ENCODE measurements at places on chromosomes 12 and 14. TPM values are rescaled to one million over a fixed set of nuclear protein-coding genes. Genes with fewer than 3 reads are reported as not detected.

The C12orf50 gene
- not detected for total RNA-seq

The ADAM21 gene
- not detected for total RNA-seq

The DLK1 gene
- total RNA-seq = not detected

The ITGA5 gene
- total RNA-seq = not detected

The TMEM233 gene
- total RNA-seq = not detected

The LALBA gene
- total RNA-seq = not detected

The ZDHHC22 gene
- not detected for total RNA-seq

The SLCO1B1 gene
- not detected for total RNA-seq

The SLC6A12 gene
- not detected for total RNA-seq

The C12orf42 gene
- total RNA-seq = not detected

The XPOT gene
- total RNA-seq = 87.3 TPM

The BMAL2 gene
- not detected for total RNA-seq

DNA sequence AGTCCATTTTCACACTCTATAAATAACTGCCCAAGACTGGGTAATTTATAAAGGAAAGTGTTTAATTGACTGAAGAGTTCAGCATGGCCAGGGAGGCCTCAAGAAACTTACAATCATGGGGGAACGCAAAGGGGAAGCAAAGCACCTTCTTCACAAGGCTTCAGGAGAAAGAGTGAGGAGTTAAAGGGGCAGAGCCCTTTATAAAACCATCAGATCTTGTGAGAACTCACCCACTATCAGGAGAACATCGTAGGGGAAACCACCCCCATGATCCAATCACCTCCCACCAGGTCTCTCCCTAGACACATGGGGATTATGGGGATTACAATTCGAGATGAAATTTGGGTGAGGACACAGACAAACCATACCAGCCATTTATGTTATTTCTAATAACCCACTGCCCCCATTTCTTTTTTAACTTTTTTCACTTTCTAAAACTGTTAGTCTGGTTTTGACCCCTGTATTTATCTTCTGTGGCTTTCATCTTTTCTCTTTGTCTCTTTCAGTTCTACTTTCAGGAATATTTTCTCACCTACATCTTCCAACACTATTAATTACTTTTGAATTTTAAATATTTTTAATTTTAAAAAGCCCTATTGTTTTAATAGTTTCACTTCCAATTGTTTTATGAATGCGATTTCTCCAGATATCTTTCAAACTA is 44.5 kb downstream of the WDR89 start:
- H3K4me1 ChIP-seq = no peaks in the 10 kb centered on the region
- no peak overlapping the region for H3K27ac ChIP-seq
- peaks cover 26% of the 10 kb centered on the region for H3K36me3 ChIP-seq
- no peak overlapping the region for H3K4me3 ChIP-seq
- no peak for DNase-seq

DNA sequence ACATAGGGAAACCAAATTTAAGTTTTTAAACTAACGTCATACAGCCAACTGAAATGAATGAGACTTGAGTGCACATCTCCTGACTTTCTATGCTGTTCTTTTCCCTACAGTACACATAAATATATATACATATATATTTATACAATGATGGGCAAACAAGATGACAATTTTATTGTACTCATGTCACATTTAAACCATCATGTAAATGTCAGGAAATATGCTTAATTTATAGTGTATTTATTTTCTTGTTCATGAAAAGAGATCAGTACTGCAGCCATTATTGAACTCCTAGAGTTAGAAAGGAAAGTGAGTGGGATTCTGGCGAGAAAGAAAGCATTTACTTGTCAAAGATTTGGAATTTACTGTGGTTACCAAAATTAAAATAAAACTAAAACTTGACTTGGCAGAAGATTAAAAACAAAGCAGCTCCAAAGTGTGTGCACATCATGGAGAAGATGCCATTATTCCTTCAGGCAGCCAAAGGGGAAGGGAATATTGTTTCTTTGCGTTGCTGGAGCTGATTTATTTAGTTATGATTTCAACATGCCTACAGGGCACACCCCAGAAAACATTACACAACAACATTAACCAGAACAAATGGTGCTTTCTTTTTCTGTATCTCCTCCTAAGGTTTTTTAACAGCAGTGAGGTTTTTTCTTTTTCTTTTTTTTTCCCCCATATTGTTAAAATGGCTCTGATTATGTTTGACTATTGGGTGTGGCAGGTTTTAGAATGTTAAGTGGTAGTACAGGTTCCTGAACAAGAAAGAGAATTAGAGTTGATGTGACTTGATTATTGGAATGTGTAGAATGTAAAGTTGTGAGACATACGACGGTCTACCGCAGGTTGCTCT is 144.6 kb downstream of the RAD51B start:
- no peak overlapping the region for H3K27ac ChIP-seq
- peaks cover 21% of the 10 kb centered on the region for H3K4me1 ChIP-seq
- DNase-seq = no peak

DNA sequence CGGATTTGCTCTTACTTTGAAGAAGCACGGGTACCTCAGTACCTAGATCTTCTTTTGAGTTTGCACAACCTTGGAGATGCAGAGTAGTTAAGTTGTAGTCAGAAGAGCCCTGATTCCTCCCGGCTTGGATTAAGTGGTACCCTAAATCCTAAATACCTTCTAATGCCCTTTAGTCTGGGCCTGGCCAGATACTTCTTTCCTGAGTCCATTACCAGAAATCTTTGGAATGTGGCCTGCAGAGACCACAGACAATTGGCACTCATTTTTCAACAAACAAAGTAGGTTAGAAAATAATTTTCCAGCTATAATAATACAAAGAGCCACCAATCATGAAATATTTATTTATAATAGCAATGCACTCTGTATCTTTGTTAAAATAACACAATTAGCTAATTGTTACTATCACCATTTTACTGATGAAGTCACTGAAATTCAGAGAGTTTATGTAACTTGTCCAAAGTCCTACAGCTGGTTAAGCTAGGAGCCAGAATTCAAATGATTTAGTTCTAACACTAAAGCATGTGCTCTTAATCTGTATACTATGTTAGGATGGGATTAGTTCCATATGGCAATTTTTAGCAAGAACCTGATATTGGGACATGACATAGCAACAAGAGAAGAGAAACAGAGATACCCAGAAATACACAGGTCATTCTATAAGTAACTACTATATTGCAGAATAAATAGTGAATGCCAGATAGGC is 132.1 kb upstream of the PDZRN4 start:
- no peak overlapping the region for H3K4me3 ChIP-seq
- no peaks in the 10 kb centered on the region for H3K4me1 ChIP-seq
- no peak for DNase-seq

GRCh38 chr12:64993461-64993860 is 127.6 kb downstream of the WIF1 start:
- H3K36me3 ChIP-seq = no peaks in the 10 kb centered on the region
- H3K4me3 ChIP-seq = no peak overlapping the region
- no peaks in the 10 kb centered on the region for H3K4me1 ChIP-seq
- DNase-seq = no peak

- H3K27ac ChIP-seq = no peak overlapping the region
- no peaks in the 10 kb centered on the region for H3K27me3 ChIP-seq
- no peaks in the 10 kb centered on the region for H3K36me3 ChIP-seq
- H3K4me3 ChIP-seq = no peak overlapping the region
Observed at GRCh38 chr12:3225796-3226180, 148.6 kb downstream of the TSPAN9 start.

- no peaks in the 10 kb centered on the region for H3K27me3 ChIP-seq
- H3K36me3 ChIP-seq = no peaks in the 10 kb centered on the region
- no peaks in the 10 kb centered on the region for H3K4me1 ChIP-seq
- H3K4me3 ChIP-seq = no peak overlapping the region
- DNase-seq = no peak
Observed at GRCh38 chr12:103387385-103387784, 108.4 kb downstream of the C12orf42 start.

DNA sequence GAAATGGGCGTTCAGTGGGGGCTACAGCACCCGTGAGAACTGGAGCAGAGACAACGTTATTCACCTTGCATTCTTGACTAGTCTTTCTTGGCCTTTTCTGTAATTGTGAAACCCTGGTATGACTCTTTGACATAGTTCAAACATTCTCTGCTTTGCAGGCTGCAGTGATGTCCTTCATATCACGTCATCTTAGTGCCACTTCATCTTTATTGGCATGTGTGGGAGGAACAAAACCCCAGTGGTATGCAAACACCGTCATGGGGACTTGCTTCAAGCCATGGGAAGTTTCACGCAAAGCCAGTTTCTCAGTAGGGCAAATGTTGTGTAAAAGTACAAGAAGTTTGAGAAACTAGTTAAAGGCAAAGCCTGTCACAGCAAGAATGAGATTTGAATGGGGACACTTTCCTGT is 20.2 kb upstream of the DUSP16 start:
- peaks cover 3% of the 10 kb centered on the region for H3K4me1 ChIP-seq
- no peaks in the 10 kb centered on the region for H3K36me3 ChIP-seq
- no peak for DNase-seq
- no peak overlapping the region for H3K4me3 ChIP-seq
- H3K27ac ChIP-seq = no peak overlapping the region
- H3K27me3 ChIP-seq = no peaks in the 10 kb centered on the region

DNA sequence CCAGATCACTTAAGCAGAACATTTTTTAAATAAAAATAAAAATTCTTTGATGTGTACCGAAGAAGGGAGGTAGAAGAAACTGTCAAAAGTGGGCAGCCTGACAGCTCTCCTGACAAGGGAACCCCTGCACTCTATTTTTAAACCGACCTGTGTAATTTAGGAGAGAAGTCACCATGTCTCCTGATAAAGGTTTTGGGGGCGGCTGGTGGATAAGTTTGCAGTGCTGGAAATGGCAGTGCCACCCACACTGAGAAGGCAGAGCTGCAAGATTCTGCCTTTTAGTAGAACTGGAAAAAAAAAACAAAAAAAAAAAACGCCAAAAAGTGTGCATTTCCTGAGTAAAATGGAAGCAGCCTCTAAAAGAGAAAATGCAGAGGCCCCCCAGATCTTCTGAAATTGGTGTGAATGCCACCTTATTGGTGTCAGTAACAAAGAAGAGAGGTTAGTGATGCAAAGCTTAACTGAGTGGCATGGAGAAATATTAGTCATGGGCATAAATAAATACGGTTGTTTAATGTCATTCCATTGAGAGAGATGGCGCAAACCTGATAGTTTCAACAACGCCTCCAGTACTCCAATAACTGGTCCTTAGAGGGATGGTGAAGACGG is 24.7 kb downstream of the DUSP6 start:
- H3K36me3 ChIP-seq = no peaks in the 10 kb centered on the region
- DNase-seq = no peak
- H3K4me3 ChIP-seq = no peak overlapping the region
- no peak overlapping the region for H3K27ac ChIP-seq

DNA sequence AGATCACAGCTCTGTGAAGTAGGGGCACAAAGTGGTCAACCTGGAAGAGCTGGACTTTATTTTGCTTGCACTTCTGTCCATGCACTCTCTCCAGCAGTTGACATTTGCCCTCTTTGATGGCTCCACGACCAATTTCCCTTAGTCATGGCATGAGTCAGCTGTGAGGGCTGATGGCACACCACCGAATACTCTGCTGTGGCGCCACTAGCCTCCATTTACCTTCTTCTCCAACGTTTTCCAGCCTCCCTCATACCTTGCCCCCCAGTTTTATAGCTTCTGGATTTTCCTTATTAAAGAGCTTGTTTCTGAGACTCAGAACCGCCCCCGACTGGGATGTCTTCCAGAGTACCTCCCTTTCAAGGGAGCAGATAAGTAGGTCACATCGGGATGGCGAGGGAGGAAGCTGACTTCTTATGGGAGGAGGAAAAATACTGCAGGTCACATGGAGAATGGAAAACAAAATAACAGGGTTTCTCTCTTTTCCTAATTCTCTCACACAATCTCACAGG is 17.6 kb downstream of the NINJ2 start:
- no peak overlapping the region for H3K4me3 ChIP-seq
- no peaks in the 10 kb centered on the region for H3K36me3 ChIP-seq
- no peak for DNase-seq
- no peaks in the 10 kb centered on the region for H3K27me3 ChIP-seq
- peaks cover 59% of the 10 kb centered on the region for H3K4me1 ChIP-seq
- no peak overlapping the region for H3K27ac ChIP-seq

DNA sequence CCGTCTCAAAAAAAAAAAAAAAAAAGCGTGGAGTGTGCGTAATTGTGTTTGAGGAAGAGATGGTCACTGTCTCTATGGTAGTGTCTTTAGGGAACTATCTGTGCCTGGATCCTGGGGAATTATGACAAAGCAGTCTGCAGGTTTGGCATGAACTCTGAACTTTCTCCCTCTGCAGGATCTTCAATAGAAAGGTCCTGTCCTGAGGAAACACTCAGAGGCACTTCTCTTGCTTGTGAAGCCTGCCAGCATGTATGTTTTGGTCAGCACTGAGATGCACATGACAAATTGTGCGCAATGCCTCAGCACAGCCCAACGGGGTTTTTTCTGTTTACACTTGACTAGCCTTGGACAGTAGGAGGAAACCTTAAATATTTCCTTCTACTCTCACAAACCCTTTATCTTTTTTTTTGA is 46.6 kb downstream of the ATF7 start:
- no peak overlapping the region for H3K27ac ChIP-seq
- peaks cover 3% of the 10 kb centered on the region for H3K36me3 ChIP-seq
- no peak overlapping the region for H3K4me3 ChIP-seq
- no peaks in the 10 kb centered on the region for H3K27me3 ChIP-seq
- no peak for DNase-seq

DNA sequence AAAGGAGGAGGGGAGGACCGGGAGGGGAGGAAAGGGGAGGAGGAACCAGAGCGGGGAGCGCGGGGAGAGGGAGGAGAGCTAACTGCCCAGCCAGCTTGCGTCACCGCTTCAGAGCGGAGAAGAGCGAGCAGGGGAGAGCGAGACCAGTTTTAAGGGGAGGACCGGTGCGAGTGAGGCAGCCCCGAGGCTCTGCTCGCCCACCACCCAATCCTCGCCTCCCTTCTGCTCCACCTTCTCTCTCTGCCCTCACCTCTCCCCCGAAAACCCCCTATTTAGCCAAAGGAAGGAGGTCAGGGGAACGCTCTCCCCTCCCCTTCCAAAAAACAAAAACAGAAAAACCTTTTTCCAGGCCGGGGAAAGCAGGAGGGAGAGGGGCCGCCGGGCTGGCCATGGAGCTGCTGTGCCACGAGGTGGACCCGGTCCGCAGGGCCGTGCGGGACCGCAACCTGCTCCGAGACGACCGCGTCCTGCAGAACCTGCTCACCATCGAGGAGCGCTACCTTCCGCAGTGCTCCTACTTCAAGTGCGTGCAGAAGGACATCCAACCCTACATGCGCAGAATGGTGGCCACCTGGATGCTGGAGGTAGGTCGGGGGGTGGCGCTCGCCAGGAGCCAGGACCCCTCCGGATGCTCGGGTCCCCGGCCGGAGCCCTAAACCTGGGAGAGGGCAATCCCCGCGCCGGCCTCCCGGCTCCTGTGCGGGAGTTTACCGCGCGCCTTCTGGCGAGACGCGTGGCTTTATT is at the start of gene CCND2:
Gene CCND2 (plus strand): TSS at position 111 of the 744 bp plus-strand sequence. CDS start 279 bp downstream, at position 390.
- DNase-seq = peak; percentile 59
- H3K36me3 ChIP-seq = no peaks in the 10 kb centered on the region
- no peak within 1 kb of the TSS for H3K27ac ChIP-seq
- H3K4me1 ChIP-seq = peaks cover 42% of the 10 kb centered on the region

GRCh38 chr12:69570000-69570516 is 15.2 kb upstream of the CCT2 start:
- no peak for DNase-seq
- peaks cover 27% of the 10 kb centered on the region for H3K36me3 ChIP-seq
- no peak overlapping the region for H3K27ac ChIP-seq
- H3K4me3 ChIP-seq = no peak overlapping the region
- H3K27me3 ChIP-seq = no peaks in the 10 kb centered on the region
- no peaks in the 10 kb centered on the region for H3K4me1 ChIP-seq

GRCh38 chr14:59161561-59162175 is 26.8 kb upstream of the DAAM1 start:
- peaks cover 13% of the 10 kb centered on the region for H3K4me1 ChIP-seq
- H3K4me3 ChIP-seq = no peak overlapping the region
- H3K27ac ChIP-seq = no peak overlapping the region
- DNase-seq = no peak
- no peaks in the 10 kb centered on the region for H3K36me3 ChIP-seq

All from Karpas-422 (cell line).